ENCODE measurements at places on chromosomes 13 and 19. TPM values are rescaled to one million over a fixed set of nuclear protein-coding genes. Genes with fewer than 3 reads are reported as not detected.

Gene NCCRP1
- total RNA-seq = not detected

Gene PSG7
- 0.06 TPM for total RNA-seq

Gene NECTIN2
- total RNA-seq = 42.0 TPM

Gene DHX34
- 7.3 TPM for total RNA-seq

Gene ZNF844
- total RNA-seq = not detected

Gene CACNG8
- total RNA-seq = 0.14 TPM
